NCI-H524 treated with DMSO at 0.1 percent for 48 hours (cell line): ENCODE measurements at places on chromosomes 7 and 10.

GRCh38 chr7:30470771-30471170 lies 7.8 kb downstream of the NOD1 start:
- DNase-seq = peak; percentile 80

GRCh38 chr10:79502561-79503309 lies 9.6 kb upstream of the EIF5AL1 start:
- DNase-seq = no peak

DNA sequence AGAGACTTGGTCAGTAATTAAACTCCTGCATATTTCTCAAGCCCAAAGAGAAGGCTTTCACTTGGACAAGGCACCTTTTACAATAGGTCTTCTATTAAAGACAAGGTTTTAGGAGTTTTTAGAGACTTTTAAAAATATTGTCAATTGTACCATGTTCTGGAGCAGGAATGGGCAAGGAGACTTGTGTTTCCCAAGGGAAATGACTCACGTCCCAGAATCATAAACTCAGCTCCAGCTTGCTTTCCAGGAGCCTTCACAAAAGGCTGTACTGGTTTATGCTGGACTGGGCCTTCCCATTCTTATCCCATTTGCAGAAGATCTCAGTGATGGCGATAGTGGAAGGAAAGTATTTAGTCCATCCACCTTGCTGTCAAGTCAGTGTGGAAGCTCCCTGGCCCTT lies 7.8 kb upstream of the GLI3 start:
- DNase-seq = no peak

DNA sequence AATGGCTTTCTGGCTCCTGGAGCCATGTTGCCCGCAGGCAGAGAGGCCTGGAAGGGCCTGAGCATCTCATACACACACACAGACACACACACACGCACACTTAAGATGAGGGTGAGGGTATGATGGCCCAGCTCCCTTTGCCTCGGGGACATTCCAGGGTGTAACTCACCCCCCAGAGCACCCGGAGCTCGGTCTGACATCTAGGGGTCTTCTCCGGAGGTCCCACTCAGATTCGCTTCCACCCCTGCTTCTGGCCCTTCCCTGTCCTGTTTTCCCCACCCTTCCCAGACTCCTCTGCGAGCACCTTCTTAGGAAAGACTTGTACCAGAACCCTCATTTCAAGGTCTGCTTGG lies 304.4 kb downstream of the GRID1 start:
- DNase-seq = no peak

GRCh38 chr10:116184512-116184794 lies 88.6 kb downstream of the GFRA1 start:
- no peak for DNase-seq

DNA sequence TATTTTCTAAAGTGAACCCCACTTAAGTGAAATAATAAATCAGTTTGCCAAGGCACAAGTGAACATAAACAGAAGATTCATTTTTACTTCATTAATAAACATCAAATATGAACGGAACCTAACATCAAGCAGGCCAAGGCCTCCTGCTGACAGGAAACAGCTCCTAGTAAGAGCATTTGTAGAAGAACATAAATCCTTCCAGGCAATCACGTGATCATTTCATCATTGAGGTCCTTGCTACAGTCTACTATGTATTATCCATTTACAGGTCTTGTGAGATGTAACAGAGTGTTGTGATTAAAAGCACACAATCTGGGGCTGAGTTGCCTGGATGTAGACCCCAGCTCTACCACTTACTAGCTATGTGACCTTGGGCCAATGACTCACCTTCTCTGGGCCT lies 70.6 kb downstream of the CALD1 start:
- no peak for DNase-seq

GRCh38 chr7:2641406-2642393 lies 9.9 kb downstream of the TTYH3 start:
- DNase-seq = no peak

DNA sequence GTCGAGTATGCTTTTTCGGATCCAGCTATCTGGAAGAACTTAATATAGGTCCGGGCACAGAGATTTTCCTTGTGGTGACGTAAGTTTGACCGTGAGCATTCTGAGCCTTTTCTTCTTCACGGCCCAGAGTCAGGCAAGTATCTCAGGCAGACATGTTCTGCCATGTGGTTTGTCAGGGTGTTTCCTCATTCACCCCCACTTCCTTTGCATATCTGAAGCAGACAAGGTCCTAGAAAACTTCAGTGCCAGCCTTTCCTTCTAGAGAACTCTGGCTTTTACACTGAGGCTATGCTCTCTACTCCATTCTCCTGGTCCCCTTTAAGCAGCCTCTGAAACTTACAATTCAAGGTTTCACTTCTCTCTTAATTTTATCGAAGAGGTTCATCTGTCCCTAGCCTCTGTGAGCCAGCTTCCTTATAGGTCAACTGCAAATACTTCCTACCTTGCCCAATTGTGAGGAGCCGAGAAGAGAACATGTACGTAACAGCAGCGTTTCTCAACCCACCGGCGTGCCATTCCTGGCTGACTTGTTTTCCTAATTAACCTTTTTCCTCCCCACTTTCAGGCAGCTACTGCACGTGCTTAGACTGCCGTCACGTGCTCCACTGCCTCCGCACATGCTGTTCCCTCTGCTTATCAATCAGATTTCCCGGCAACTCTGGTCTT lies 47.3 kb downstream of the CDCA7L start:
- no peak for DNase-seq

GRCh38 chr7:120059641-120060040 lies 213.3 kb upstream of the KCND2 start:
- no peak for DNase-seq

- DNase-seq = no peak
Measured at GRCh38 chr10:75115137-75115536, 3.7 kb downstream of the SAMD8 start.

DNA sequence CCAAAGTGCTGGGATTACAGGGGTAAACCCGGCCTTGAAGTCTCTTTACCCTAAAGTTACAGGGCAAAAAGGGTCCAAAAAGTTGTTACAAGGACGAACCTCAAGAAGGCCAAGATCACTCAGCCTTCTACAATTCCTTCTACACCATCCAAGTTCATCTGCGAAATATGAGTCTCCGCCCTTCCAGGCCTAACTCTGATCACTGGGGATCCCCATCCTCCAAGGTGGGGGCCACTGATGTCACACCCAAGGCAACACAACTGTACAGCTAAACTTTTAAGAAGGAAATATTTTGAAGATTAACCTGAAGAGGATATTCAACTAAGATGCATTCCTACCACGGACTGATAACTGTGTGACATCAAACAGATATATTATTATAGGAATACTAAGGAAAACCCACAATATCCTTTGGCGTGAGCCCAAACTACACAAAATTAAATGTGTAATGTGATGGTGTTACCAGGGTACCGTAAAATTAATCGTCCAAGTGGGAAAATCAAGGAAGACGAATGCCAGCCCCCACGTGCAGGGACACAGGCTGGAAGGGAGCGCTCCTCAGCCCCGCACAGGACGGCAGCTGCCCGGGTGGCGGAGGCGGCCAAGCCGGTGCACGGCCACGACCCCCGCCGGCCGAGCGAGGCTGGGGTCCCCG lies 1.0 kb downstream of the PAXIP1 start:
- no peak for DNase-seq

DNA sequence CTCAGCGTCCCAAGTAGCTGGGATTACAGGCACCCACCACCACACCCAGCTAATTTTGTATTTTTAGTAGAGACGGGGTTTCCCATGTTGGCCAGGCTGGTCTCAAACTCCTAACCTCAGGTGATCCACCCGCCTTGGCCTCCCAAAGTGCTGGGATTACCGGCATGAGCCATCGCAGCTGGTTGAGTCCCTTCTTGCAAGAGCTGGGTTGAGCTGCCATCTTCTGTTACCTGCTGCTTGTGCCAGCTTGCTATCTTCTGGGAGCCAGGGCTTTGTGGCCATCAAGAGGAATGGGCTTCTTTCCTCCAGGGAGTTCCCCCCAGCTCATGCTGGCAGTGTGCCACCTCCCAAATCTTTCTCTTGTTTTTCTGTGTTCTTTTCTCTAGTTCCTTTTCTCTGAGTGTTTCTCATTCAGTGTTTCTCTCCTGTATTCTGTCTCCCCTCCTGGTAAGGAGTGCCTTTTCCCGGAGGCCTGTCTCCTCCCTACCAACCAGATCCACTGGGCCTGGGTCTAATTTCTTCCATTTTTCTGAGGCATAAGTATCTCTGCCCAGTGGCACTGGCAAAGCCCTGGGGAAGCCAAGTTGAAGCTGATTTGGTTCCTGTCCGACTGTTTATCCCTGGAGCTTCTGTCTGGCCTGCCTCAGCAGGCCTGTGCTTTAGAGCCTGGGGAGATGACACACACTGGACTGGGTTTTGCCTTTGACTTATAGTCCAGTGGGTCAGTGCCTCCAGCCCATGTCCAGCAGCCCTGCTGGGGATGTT lies 3.7 kb downstream of the DBNL start:
- no peak for DNase-seq

GRCh38 chr10:80583685-80584084 lies 46.0 kb downstream of the SH2D4B start:
- no peak for DNase-seq

- no peak for DNase-seq
Measured at GRCh38 chr10:32207544-32207943, 139.4 kb downstream of the EPC1 start.

DNA sequence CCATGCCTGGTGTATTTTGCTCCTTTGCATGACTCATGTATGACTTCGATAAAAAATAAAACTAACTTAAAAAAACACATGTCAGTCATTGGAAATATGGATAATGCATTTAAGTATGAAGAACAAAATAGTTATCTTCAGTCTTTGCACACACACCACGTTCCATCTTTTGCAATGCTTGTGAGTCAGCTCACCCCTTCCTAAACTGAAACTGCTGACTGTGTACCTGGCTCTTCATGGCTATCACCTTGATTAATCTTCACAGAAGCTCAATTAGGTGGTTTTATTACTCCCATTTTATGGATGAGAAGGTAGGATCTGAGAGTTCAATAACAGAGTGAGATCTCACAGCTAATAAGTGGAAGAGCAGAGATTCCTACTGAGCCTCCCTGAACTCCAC lies 79.5 kb downstream of the CARD11 start:
- no peak for DNase-seq

DNA sequence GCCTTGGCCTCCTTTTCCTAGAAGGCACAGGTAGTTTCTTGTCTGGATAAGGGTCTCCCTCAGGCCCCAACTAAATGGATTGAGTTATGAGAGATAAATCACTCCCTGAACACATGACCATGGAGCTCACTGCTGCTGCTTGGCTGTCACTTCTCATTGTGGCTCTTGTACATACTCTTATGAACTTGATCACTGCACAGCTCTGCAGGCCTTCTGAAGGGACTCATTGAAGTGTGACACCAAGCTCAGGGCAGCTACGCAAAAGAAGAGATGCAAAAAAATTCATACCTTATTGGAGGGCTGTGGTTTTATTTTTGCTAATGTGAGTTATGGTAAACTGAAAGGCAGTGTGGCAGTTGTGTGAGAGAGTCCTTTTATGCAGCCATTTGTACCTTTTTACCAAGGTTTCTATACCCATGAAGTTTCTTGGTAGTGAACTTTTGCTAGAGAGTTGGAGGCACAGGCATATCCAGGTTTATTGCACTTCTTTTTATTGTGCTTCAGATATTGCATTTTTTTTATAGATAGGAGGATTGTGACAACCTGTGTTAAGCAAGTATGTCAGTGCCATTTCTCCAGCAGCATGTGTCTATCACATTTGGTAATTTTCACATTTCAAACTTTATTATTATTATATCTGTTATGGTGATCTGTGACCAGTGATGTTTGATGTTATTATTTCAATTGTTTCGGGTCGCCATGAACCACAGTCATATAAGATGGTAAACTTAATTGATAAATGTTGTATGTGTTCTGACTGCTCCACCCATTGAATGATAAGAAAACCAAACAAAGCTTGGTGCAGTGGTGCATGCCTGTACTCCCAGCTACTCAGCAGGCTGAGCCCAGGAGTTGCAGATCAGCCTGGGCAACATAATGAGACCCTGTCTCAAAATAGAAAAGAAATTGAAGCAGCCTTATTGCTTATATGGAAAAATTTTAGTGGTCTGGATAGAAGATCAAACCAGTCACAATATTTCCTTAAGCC lies 100.6 kb downstream of the LRRC4 start:
- no peak for DNase-seq

DNA sequence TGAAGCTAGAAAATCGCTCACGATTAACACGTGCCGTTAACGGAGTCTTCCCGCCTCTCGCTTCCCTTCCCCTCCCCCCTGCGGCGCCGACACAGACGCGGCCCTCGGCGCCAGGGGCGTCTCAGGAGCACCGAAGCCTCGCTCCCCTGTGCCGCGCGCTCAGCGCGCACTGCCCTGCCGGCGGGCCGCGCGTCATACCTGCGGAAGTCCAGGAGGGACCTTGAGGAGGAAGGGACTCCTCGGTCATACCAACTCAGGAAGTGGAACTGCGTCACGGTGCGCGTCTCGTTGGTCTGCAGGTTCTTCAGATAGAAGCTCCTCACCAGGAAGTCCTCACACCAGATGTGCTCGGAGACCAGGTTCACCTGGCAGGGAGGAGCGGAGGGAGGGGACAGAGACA lies 239.6 kb downstream of the DNAJB6 start:
- DNase-seq = no peak

DNA sequence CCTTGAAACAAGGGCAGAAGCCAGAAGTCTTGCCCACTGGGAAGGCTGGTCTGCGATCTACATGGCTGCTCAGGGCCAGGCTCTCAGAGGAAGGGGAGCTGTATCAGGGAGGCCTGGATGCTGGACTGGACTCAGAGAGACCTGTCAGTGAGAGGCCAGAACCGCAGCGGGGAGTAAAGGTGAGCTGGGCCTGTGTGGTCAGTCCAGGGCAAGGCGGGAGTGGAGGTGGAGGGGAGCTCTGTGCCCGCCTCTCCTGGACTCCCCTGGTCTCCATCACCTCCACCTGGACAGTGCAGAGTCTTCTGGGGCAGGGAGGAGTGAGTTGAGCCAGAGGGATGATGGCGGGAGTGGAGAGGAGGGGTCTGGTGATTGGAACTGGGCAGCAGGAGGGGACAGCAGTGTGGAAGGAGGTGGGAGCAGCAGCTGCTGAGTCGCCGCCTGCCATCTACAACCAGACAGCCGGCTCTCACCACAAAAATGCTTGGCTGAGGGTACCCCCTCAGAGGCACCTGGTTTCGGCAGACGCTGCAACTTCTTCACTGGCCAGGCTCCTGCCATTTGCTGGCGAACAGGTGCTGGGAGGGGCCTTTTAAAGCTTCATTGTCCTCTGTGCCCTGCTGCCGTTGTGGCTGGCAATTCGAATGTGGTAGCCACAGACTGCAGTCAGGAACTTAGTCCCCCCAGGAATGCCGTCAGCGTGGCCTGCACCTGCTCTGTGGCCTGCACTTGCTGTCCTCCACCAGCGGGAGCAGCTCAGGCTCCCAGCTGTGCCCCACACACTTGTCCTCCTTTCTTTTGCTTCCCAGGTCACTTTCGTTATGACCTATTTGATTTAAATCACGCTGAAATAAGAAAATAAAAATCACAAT lies 3.5 kb downstream of the RASSF4 start:
- no peak for DNase-seq

- DNase-seq = no peak
Measured at GRCh38 chr7:120732256-120732655, 125.7 kb downstream of the TSPAN12 start.

- no peak for DNase-seq
Measured at GRCh38 chr7:107122486-107122911, 46.3 kb upstream of the HBP1 start.

GRCh38 chr10:123180101-123181090 lies 26.2 kb downstream of the BUB3 start:
- no peak for DNase-seq

- DNase-seq = no peak
Measured at GRCh38 chr7:114819616-114820362, 102.1 kb upstream of the MDFIC start.

- no peak for DNase-seq
Measured at GRCh38 chr10:69049566-69049961, 38.3 kb upstream of the SRGN start.

- no peak for DNase-seq
Measured at GRCh38 chr7:142795339-142795863, 24.6 kb downstream of the PRSS2 start.
